ENCODE measurements at places on chromosomes 7 and 10. TPM values are rescaled to one million over a fixed set of nuclear protein-coding genes. Genes with fewer than 3 reads are reported as not detected.

Gene VAX1
- not detected for total RNA-seq

Gene C7orf25
- total RNA-seq = 2.0 TPM

Gene NPC1L1
- total RNA-seq = not detected

Gene SPAM1
- total RNA-seq = not detected

Gene PROSER2
- 4.7 TPM for total RNA-seq

Gene ZNF394
- 198 TPM for total RNA-seq

Gene USP54
- total RNA-seq = 1.8 TPM

Gene TSPAN13
- total RNA-seq = 5.0 TPM

Gene UCMA
- not detected for total RNA-seq

Gene CYP2C9
- not detected for total RNA-seq

Gene AGBL3
- total RNA-seq = 2.1 TPM

Gene ADCY1
- total RNA-seq = under 0.01 TPM

Gene ZNF107
- 22.0 TPM for total RNA-seq

Gene TAS2R5
- total RNA-seq = 0.10 TPM

Gene PON2
- total RNA-seq = 7.6 TPM

Gene WIPF3
- total RNA-seq = under 0.01 TPM

Gene OR2A5
- total RNA-seq = under 0.01 TPM

Gene MYO3A
- 0.10 TPM for total RNA-seq

Gene BMPER
- total RNA-seq = 0.21 TPM

Gene SYCE1
- total RNA-seq = not detected

Gene TLX1
- not detected for total RNA-seq

Gene CDHR3
- total RNA-seq = 4.4 TPM

Gene RBP4
- total RNA-seq = not detected

Gene TCF7L2
- total RNA-seq = 8.1 TPM

Gene CALHM3
- total RNA-seq = not detected

Gene RADIL
- total RNA-seq = not detected

Gene VWA2
- not detected for total RNA-seq

Gene NRAP
- total RNA-seq = not detected

Gene ADARB2
- under 0.01 TPM for total RNA-seq

Gene TFEC
- 7.8 TPM for total RNA-seq

Gene CYP2C8
- 0.10 TPM for total RNA-seq

Gene CDH23
- 5.0 TPM for total RNA-seq

Gene PDZD7
- total RNA-seq = 0.21 TPM

Gene PON1
- not detected for total RNA-seq

Gene IRF5
- total RNA-seq = 26.7 TPM

Gene LIPA
- 45.0 TPM for total RNA-seq

Gene FGFR2
- not detected for total RNA-seq

Gene ADAMTS14
- total RNA-seq = not detected

Gene COL26A1
- 0.21 TPM for total RNA-seq

Gene ASZ1
- not detected for total RNA-seq

Gene CUBN
- 6.8 TPM for total RNA-seq

Gene ELN
- not detected for total RNA-seq

Gene IKZF1
- total RNA-seq = 231 TPM

Gene CALCR
- total RNA-seq = not detected

Gene ACTL6B
- total RNA-seq = not detected

Gene NYAP1
- total RNA-seq = 0.10 TPM

Gene TCERG1L
- under 0.01 TPM for total RNA-seq

Gene TMEM273
- total RNA-seq = 3.5 TPM

Gene LOXL4
- total RNA-seq = 0.10 TPM

Gene PLA2G12B
- not detected for total RNA-seq

Gene OPN1SW
- total RNA-seq = not detected

Gene MACROH2A2
- total RNA-seq = 1.2 TPM

Gene RALA
- 10.6 TPM for total RNA-seq

Gene HYAL4
- total RNA-seq = not detected

Gene TMEM229A
- total RNA-seq = not detected

Gene NIPSNAP2
- 67.2 TPM for total RNA-seq

Gene ANKRD1
- not detected for total RNA-seq

Gene PDLIM1
- total RNA-seq = 19.9 TPM

Gene CHAT
- total RNA-seq = not detected

Gene FOXP2
- not detected for total RNA-seq

Measured in mononuclear cell (primary cell).